H9 (cell line): ENCODE measurements at places on chromosomes 7 and 10. TPM values are rescaled to one million over a fixed set of nuclear protein-coding genes. Genes with fewer than 3 reads are reported as not detected.

AQP1 gene
- total RNA-seq: 0.15 TPM in 1 of 2 replicates, not detected in the other

- H3K27ac ChIP-seq: no peak overlapping the region
- H3K4me1 ChIP-seq: peaks cover 9% of the 10 kb centered on the region; the same call in 1 of the 2 replicates
- H3K36me3 ChIP-seq: peaks cover 18% of the 10 kb centered on the region
These were observed 5.7 kb downstream of the GLRX3 start for GRCh38 chr10:130141878-130142277.

RBM17 gene
- 123 and 124 TPM in 2 replicates for total RNA-seq

MUC3A gene
- 27.4 and 29.2 TPM in 2 replicates for total RNA-seq

DNA sequence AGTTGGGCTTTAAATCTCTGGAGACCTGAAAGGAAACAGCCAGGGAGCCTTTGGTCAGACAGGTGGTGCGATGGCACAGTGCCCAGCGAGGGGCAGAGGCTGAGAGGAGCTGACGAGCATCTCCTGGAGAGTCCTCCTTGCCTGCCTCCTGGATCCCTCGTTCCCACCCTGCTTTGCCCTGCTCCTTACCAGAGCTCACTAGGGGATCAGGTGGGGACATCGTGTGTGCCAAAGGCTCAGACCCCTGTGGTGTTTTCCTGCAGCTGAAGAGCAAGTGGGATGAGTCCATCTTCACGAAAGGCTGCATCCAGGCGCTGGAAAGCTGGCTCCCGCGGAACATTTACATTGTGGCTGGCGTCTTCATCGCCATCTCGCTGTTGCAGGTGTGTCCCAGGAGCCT is 21.8 kb upstream of the SH2D4B start:
- H3K36me3 ChIP-seq: peaks cover 35% of the 10 kb centered on the region; the same call in 2 of the 3 replicates
- H3K4me1 ChIP-seq: peaks cover under 1% of the 10 kb centered on the region; the same call in 1 of the 2 replicates
- no peaks in the 10 kb centered on the region for H3K27me3 ChIP-seq
- H3K27ac ChIP-seq: no peak overlapping the region
- no peak for DNase-seq

DNA sequence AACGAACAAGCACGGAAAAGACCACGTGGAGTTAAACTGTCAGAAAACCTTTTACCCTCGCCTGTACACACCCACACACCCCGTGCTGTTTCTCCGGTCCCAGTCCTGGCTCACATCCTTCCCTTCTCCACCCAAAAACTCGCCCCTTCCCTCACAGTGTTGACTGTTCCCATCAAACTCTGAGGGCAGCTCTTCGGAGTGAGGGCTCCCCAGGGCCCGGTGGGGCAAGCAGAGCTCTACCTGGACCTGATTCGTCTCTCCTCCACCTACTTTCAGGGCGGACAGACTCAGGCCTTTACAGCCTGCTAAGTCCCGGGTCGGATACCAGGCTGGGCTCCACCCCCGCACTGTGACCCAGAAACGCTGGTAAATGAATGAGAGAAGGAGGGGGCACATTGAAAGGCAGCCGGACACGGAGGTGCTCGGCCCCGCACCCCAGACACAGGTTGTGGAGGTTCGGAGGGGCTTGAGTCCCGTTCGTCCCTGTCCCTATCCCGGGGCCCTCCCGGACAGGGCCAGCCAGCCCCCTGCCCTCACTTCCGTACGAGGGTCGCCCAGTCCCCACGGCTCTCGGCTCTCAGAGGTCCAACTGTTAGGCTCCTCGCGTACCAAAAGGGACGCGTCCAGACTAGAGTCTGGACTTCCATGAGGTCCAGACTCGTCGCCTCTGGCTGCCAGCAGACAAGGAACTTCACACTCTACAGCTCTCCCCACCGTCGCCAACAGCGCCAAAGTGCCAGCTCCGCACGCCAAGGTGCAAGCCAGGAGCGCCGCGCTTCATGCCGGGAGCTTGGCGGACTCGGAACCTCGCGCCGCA is 31.7 kb upstream of the ASL start:
- H3K27ac ChIP-seq: no peak overlapping the region
- no peaks in the 10 kb centered on the region for H3K36me3 ChIP-seq
- no peak overlapping the region for H3K4me3 ChIP-seq

- no peaks in the 10 kb centered on the region; the same call in 2 of the 3 replicates for H3K36me3 ChIP-seq
- H3K4me1 ChIP-seq: no peaks in the 10 kb centered on the region
- peak; percentile 20 for DNase-seq
- peaks cover 8% of the 10 kb centered on the region; the same call in 1 of the 2 replicates for H3K27me3 ChIP-seq
- H3K27ac ChIP-seq: no peak overlapping the region
- no peak overlapping the region for H3K4me3 ChIP-seq
These were observed 23.5 kb downstream of the POLL start for GRCh38 chr10:101564490-101564991.

ENTPD1 gene
- 1.9 and 2.0 TPM in 2 replicates for total RNA-seq

DNA sequence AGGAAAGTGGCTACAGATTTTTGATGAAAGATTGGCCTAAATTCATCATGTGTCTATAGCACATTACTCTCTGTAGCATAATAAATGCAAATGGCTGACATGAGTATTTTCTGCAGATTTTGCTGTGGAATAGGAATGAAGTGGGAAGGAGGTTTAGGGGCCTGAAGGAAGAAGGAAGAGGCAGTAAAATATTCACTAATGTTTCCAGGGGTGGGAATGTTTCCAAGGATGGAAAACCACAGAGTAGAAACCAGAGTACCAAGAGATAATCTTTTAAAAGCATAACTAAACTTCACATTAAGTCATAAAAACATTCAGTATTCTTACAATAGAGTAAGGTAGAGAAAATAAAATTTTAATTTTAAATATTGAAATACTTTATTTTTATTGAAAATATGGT is 267.8 kb downstream of the BICC1 start:
- H3K4me3 ChIP-seq: no peak overlapping the region
- no peak overlapping the region for H3K27ac ChIP-seq
- no peaks in the 10 kb centered on the region for H3K27me3 ChIP-seq
- H3K4me1 ChIP-seq: no peaks in the 10 kb centered on the region

DNA sequence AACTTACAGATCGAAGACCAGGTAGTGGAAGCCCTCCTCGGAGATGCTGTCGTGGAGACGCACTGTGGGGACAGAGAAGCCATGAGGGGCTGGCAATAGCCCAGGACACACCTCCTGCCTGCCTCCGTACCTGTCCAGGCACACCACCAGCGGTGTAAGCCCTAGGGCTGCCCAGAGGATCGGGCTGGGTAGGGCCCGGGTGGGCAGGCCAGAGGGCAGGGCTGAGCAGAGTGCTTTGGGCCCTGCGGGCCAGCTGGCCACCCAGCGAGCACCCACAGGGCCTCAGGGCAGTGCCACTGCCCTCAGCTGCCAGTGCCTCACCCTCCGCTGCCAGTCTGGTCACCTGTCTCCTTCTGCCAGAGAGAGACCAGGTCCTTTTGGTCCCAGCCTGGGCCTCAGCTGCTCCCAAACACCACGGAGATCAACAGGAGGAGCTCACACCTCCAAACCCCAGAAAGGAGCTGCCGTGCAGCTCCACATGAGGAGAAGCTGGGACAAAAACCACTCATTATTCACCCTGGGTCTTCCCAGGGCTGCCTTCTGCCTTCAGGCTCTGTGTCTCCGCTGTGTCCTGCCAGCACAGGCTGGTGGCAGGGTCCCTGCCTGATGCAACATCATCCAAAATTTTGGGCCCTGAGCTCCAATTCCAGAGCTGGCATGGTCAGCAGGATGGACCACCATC is 58.2 kb downstream of the YKT6 start:
- H3K4me3 ChIP-seq: no peak overlapping the region
- H3K27ac ChIP-seq: no peak overlapping the region
- no peaks in the 10 kb centered on the region; the same call in 1 of the 2 replicates for H3K4me1 ChIP-seq
- no peaks in the 10 kb centered on the region for H3K27me3 ChIP-seq
- no peaks in the 10 kb centered on the region for H3K36me3 ChIP-seq

DNA sequence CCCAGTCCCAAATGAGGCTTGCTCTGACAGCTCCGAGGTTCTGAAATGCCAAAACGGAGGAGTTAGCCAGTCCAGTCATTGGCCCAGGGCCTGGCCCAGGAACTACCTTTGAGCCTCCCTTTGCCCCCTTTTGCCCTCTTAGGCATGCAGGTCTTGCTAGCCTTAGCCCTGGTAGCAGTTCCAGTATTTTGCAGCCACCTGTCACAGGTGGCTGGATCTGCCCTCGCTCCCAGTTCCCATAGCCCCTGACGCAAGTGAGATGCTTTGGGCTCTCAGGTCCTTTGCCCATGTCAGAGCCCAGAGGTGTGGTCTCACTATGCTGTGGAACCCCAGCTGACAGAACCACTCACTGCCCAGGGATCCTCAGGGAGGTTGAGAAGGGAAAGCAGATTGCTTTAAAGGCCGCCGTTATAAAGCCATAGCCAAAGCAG is 42.0 kb downstream of the GPRIN2 start:
- H3K36me3 ChIP-seq: no peaks in the 10 kb centered on the region
- H3K4me1 ChIP-seq: no peaks in the 10 kb centered on the region
- H3K27me3 ChIP-seq: no peaks in the 10 kb centered on the region
- H3K4me3 ChIP-seq: no peak overlapping the region
- peak; percentile 26 for DNase-seq

GRCh38 chr7:40883826-40884225 is 749.0 kb downstream of the SUGCT start:
- no peak for DNase-seq
- no peaks in the 10 kb centered on the region for H3K27me3 ChIP-seq
- H3K27ac ChIP-seq: no peak overlapping the region

DNA sequence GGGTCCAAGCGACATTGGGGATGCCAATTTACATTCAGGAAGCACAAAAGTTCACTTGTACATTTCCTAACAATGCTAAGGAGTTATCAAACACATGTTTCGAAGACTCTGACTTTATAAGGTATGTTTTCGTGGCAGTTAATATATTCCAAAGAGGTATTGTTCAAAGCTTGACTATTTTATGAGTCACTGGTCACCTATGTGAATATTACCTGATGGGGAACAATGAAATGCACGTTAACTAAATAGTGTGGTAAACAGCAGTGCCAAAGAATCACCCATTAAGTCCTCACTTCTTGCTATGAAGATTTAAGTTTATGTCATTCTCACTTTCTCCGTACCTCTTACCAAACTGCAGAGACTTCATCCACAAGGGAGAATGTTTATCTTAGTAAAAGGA is 550.2 kb downstream of the SORCS1 start:
- H3K4me1 ChIP-seq: no peaks in the 10 kb centered on the region; the same call in 1 of the 2 replicates
- no peak for DNase-seq

- no peaks in the 10 kb centered on the region; the same call in 1 of the 2 replicates for H3K4me1 ChIP-seq
- no peaks in the 10 kb centered on the region for H3K27me3 ChIP-seq
- no peak for DNase-seq
- H3K4me3 ChIP-seq: no peak overlapping the region
These were observed 2.3 kb upstream of the BBS9 start for GRCh38 chr7:33127085-33127484.

DNA sequence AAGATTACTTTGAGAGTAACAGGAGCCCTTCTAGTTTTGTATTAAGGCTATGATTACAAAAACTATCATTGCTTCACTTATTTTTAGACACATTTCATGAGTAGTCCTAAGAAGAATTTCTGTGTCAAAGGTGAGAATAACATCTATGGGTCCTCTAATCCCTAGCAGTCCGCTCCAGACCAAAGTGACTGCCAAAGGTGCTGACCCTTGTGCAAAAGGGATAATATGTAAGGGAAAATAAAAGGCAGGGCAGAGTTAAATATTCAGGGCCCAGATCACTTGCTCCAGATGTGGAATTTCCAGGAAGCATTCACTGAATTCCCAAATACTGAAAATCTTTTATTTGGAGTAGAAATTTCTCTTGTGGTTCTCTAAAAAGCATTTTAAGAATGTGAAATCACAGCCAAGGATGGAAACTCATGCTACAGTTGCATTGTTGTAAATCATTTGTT is 29.3 kb downstream of the RHOBTB1 start:
- H3K4me1 ChIP-seq: no peaks in the 10 kb centered on the region
- H3K27me3 ChIP-seq: no peaks in the 10 kb centered on the region
- H3K4me3 ChIP-seq: no peak overlapping the region

CPXM2 gene
- 1.7 and 1.9 TPM in 2 replicates for total RNA-seq

- no peaks in the 10 kb centered on the region for H3K27me3 ChIP-seq
- H3K4me3 ChIP-seq: no peak overlapping the region
- no peaks in the 10 kb centered on the region; the same call in 2 of the 3 replicates for H3K36me3 ChIP-seq
- no peak for DNase-seq
These were observed 44.9 kb downstream of the MINDY4 start for GRCh38 chr7:30815951-30816644.

DNA sequence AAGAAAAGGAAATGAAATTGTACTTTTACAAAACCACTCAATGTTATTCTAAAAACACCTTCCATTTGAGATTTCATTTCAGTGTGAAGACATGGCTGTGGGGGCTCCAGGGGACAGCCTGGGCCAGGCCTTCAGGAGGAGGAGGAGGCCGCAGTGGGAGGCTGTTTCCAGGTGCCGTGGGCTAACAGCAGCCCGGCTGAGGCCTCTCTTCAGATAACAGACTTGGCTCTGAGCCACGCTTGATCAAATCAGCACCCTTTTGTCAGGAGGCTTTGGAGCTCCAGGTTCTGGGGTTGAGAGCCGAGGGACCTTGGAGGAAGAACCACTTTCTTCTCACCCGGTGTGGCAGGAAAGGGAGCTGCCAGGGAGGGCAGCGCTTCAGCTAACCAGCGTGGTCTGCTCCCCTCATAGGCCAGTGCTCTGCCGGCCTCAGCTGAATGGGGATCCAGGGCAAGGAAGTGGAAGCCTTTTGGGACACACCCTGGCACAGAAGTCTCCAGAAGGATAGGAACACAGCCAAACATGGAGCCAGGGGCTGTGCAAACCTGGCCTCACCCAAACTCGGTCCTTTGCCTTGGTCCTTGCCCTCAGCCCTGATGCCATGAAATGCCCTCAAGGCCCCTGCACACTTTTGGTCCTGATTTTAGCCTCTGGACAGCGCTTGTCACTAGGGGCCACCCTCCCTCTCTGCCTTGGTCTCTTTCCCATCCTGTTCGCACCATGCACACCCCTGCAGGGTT is 23.5 kb upstream of the CHST15 start:
- no peak overlapping the region for H3K27ac ChIP-seq
- H3K4me1 ChIP-seq: no peaks in the 10 kb centered on the region
- no peaks in the 10 kb centered on the region for H3K27me3 ChIP-seq
- H3K4me3 ChIP-seq: no peak overlapping the region

- no peaks in the 10 kb centered on the region for H3K27me3 ChIP-seq
- no peak overlapping the region for H3K4me3 ChIP-seq
- no peak overlapping the region for H3K27ac ChIP-seq
- H3K36me3 ChIP-seq: no peaks in the 10 kb centered on the region
- no peak for DNase-seq
These were observed 100.3 kb downstream of the ARL5B start for GRCh38 chr10:18759575-18759974.

DNA sequence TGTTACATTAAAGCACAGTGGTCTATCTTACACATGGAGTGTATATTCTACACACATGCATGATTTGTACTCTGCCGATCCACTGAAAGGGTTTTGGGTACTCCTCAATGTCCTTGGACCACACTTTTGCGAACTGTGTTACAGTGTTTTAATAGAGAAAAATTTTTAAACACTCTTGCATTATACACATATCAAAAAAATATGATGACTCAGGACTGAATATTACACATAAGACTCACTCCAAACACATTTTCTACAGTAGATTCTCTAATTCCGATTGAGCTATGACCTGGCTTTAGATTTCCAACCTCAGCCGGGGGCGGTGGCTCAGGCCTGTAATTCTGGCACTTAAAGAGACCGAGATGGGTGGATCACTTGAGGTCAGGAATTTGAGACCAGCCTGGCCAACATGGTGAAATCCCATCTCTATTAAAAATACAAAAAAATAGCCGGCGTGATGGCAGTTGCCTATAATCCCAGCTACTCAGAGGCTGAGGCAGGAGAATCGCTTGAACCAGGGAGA is 222.4 kb downstream of the CACNA2D1 start:
- H3K27me3 ChIP-seq: no peaks in the 10 kb centered on the region
- no peaks in the 10 kb centered on the region for H3K4me1 ChIP-seq
- H3K4me3 ChIP-seq: no peak overlapping the region
- no peaks in the 10 kb centered on the region for H3K36me3 ChIP-seq
- no peak overlapping the region for H3K27ac ChIP-seq
- DNase-seq: no peak
